Ovary (tissue), 10 donors: ENCODE measurements at places on chromosomes 6 and 20.

- no peak for DNase-seq
These were observed 26.3 kb upstream of the APMAP start for GRCh38 chr20:25018841-25019240.

DNA sequence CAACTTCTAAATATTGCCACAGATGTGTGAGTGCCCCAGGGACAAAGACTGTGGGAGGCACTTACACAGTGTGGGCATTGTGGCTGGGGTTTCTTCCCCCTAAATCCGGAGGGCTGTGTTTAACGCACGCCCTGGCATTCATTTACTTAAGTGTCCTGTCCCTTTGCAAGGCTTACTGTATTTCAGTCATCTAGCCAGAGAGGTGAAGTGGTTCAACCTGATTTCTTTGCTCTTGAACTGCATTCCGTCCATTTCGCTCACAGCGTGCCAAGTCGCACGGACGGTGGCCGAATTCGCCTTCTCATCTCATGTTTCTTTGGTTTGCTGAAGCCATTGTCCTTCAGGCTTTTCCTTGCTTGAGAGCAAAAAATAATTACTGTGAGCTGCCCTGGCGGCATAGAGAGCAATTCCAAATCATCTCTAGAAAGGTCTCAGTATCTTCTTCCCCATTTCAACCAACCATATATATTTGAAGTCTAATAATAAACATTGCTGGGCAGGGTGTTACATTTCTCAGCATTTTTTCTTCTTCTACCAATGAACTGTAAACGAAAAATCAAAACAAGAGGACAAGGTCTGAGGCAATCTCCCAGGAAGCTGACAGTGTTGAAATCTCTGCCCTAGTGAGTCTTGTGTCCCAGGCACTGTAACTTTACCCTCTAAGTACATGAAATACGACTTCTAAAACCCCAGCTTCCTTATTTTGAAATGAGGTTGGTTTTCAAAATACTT, 16.9 kb downstream of the SYTL3 start:
- DNase-seq = no peak

DNA sequence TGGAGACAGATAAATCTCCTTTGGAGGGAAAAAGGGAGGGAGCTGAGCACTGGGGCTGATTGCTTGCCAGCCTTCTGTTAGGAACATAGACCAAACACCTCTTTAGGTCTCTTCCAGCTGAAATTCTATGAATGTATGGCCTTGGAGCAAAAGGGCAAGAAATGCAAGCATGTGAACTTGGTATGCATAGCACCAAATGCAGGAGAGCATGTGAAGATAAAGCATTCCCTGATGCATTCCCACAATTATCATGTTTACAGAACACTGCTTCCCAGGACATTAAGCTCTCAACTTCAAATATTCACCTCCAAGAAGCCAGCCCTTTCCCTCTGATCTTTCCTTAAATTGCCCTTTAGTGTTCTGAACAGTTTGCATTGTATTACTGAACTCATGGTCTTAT, 15.6 kb downstream of the RIPOR2 start:
- no peak for DNase-seq

DNA sequence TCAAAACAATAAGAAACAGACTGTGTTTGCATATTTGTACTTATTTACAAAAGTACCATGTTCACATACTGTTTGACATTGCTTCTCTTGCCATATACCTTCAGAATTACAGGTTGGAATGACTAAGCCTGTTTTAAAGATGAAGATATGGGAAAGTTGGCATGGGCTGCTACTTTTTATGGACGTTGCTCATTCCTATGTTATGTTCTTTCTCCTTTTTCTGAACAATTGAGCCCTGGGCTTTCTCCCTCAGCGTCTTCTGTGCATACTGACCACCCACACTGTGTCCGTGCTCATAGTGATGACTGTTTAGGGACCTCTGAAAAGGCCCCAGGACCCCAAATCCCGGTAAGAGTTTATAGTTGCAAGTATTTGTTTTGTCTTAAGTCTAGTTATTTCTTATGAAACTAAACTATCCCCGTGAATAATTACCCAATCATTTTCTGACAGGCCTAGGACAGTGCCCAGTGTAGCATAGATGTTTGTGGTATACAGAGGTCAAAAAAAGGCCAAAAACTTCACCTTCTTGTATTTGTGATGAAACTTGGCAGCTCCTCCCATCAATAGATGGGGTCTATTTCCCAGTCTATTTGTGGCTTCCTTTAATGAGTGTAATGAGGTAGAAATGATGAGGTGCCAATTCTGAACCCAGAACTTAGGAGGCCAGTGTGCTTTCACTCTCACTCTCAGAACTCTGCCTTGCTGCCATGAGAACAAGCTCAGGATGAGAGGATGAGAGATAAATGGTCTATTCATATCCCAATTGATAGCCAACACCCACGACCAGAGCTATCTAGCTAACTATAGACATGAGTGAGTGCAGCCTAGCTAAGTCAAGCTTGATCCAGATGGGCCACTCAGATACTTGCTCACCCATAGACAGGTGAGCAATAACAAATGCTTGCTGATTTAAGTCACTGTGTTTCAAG, 40.9 kb downstream of the GSTA4 start:
- DNase-seq = no peak

DNA sequence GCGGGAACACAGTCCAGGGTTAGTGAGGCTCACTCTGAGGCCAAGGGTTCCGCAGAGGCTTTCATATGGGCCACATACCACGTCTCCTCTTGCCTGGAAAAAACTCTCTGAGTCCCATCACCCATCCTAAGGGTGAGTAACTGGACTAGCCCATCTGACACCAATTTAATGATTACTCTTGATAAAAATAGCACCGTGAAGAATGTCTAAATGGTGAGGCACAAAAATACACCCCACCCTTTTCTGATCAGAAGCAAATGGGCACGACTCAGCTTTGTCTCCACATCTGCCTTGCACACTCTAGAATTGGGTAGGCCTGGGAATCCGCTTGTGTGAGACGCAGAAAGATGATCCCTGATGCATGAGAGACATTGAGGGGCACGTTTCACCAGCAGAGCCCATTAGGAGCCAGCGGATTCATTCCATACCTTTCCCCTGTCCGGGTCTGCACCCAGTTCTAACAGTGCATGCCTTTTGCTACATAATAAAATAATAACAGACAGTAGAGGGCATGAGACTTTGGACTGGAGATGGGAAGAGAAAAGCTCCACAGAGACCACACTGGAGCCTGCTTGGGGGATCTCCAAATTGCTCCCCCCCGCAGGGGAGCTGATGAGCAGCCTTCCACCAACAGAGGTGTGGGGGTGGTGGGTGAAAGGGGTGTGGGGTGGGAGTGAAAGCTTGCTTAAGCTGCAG, 110.0 kb upstream of the KCNK16 start:
- DNase-seq = no peak

DNA sequence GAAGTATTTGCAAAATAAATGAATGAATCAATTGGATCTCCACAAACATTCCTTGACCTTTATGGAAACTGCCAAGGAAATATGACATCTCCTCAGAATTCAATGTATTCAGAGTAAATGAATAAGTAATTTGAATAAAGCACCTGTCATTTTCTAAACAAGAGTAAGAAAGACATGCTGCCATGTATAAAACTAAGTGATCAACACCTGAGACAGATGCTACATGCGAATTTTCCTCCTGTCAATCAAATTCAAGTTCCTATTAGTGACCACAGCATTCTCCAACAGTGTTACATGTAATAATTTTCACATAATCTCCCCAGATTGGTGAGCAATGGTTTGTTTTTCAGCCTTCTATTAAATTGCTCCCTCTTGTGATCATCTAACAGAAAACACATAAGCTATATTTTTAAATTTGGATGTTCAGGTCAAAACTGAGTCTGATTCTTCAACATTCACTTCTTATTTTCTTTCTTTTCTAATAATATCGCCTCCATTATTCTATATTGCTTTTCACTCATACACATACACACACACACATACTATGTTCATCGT, 163.2 kb upstream of the RNF217 start:
- no peak for DNase-seq

- DNase-seq = no peak
These were observed 40.6 kb downstream of the ISM1 start for GRCh38 chr20:13261460-13262301.

DNA sequence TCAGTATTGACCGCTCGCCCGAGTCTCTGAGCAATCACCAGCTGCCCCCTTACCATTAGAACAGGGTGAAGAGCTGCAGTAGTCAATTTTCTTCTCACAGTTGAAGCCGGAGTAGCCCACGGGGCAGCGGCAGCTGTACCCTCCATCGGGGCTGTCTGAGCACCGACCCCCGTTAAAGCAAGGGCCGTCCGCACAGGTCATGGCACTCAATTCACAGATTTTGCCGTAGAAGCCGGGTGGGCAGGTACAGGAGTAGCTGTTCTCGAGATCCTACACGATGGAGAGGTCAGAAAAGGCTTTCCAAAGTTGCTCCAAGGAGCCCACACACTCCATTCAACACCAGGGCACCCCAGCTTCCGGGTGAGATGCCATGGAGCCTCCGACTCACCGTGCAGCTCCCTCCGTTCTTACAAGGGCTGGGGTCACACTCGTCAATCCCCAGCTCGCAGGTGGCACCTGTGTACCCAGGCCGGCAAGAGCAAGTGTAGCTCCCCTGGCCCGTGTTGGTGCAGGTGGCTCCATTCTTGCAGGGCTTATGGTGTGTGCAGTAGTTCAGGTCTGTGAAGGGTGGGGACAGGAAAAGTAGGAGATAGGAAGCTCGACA, 5.9 kb downstream of the DLL1 start:
- no peak for DNase-seq

GRCh38 chr6:101011186-101011585, 130.1 kb upstream of the ASCC3 start:
- no peak for DNase-seq

- DNase-seq = no peak
These were observed 275.4 kb upstream of the TFAP2D start for GRCh38 chr6:50437901-50438300.

GRCh38 chr6:16802071-16802470, 40.8 kb upstream of the ATXN1 start:
- no peak for DNase-seq

- no peak for DNase-seq
These were observed 61.9 kb upstream of the BTN3A2 start for GRCh38 chr6:26302941-26303559.

- DNase-seq = no peak
These were observed 20.7 kb downstream of the FAM50B start for GRCh38 chr6:3869632-3870527.

DNA sequence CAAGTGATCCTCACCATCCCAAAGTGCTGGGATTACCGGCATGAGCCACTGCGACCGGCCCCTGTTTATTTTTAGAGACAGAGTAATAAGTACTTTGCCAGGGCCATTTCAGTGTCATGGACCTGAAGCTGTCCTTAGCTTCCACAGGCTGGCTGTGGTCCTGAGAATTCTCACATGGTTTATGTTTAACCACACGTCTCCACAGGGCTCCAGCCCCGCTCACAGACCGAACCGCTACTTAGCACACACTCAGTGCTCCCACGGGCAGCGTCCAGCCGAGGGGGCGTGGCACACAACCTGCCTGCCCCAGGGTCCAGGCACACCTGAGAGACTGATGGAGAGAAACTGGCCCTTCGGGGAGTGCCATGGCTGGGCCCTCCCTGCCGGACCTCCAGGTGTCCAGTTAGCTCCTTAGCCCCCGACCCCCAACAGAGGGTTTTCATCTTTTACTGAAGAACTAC, 11.7 kb downstream of the ACSS1 start:
- DNase-seq = peak; percentile 16

- DNase-seq = no peak
These were observed 29.8 kb downstream of the PSMB9 start for GRCh38 chr6:32883789-32884188.

GRCh38 chr6:91435630-91436029, 848.8 kb upstream of the MAP3K7 start:
- DNase-seq = no peak

DNA sequence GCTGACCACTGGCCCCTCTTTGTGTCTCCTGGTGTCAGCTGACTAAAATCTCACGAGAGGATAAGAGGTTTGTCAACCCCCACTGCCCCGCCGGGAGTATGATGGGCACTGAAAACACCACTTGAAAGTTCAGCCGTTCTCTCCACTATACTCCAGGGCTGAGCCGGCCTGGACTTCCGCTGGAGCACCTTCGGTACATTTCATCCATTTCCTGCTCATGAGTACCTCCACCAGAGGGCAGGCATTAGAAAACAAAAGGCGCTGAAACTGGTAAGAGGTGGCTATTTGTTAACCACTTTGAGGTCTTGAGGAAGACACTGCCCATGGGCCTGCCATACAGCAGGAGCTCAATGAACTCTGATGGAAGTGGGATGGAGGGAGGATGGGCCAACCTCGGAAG, 17.9 kb upstream of the ANKRD60 start:
- DNase-seq = no peak

- no peak for DNase-seq
These were observed 11.0 kb downstream of the TRIM10 start for GRCh38 chr6:30149858-30150550.

GRCh38 chr6:46504242-46504641, 13.0 kb upstream of the RCAN2 start:
- DNase-seq = no peak

GRCh38 chr6:132063738-132064137, 112.6 kb upstream of the CCN2 start:
- no peak for DNase-seq

GRCh38 chr20:54633374-54634355, 158.3 kb downstream of the DOK5 start:
- DNase-seq = no peak

GRCh38 chr20:48828734-48829460, 1.1 kb upstream of the PREX1 start:
- DNase-seq = no peak

- no peak for DNase-seq
These were observed 101.4 kb downstream of the PRDM1 start for GRCh38 chr6:106187424-106187982.

GRCh38 chr6:157873735-157874344, 50.8 kb downstream of the SNX9 start:
- peak; percentile 68 for DNase-seq

- no peak for DNase-seq
These were observed 337.4 kb downstream of the GRIK2 start for GRCh38 chr6:101730954-101731353.

- peak; percentile 14 for DNase-seq
These were observed 16.6 kb upstream of the PCMTD2 start for GRCh38 chr20:64238851-64239387.

DNA sequence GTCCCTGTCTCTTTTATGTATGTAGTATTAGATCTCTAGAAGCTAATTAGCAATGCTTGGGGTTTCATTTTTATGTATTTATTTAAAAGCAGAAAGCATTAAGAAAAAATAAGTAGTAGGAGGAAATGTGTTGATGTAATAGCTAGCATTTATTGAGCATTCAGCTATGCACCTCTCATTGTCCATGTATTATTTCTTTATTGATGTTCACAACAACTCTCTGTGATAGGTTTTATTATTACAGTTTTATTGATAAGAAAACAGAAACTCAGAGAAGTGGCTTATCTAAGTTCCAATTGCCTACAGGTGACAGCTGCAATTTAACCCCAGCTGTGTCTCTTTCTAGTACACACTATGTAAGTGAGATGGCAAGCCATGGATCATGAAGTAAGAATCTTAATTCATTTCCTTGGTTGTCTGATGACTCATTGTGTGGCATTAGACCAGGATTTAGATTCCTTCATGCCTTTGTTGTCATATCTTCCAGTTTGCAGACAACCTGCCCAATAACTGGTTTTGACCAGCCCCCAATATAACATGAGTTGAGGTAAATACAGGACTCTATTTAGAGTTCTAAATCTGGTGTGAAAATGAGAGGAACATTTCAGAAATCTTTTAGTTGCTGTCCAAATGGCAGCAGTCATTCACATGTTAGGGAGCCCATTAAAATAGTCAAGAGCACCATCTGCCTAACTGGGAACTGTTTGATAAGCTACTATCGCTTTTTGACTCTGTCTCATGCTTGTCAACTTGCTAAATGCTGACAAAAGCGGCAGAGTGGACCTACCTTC, 170.8 kb upstream of the PHACTR1 start:
- no peak for DNase-seq

GRCh38 chr6:156846845-156847599, 69.8 kb downstream of the ARID1B start:
- DNase-seq = no peak
